ENCODE measurements at places on chromosomes 7 and 10.

- no peak for DNase-seq
Measured at GRCh38 chr10:67004690-67005089, 78.9 kb downstream of the LRRTM3 start.

DNA sequence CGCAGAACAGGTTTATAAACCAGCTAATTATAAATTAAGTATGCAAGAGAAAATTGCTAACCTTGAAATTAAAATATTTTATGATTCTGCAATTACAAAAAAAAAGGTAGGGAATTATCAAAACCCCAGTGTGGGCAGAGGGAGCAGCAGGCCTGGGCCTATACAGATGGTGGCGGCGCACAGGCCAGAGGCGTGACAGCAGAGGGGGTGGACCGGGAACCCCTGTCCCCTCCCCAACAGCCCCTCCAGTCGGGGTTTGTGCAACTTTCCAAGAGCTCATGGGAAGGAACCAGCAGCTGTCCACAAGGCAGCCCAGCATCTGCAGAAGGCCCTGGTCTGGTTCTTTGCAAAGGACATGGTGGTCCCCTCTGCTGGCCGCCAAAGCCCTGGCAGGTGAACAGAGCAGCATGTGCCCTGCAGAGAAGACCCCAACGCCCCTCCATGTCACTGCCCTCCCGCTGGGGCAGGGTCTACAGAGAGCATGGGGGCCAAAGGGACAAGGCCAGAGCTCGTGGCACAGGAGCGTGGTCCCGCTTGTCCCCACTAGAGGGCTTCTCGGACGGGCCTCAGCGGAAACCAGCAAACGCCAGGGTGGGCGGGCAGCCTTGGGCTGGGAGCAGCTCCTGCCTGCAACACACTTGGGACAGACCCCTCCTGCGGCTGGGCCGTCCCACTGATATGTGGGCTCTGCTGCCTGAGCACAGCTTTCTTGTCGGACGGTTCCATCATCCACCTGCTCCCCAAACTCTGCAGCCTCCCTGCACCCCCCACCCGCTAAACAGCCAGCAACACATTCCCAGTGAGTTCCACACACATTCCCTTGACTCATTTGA, 75.1 kb downstream of the EBF3 start:
- DNase-seq = no peak

DNA sequence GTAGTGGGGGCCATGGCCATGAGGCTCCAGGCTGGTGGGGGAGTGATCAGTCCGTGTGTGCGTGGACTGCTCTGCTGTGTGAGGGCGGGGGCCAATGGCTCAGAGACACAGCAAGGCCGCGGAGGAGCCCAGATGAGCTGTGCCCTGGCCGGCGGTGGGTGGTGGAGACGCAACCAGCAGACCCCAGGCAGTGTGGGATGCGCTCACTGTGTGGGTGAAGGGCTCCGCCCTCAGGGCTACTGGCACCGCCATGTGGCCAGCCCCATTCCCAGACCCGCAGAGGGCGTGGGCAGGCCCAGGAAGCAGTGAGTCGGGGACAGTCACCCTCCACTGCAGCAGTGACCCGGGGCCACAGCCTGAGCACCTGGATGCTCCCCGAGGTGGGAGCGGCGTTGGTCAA, 9.1 kb downstream of the NKX6-2 start:
- no peak for DNase-seq

DNA sequence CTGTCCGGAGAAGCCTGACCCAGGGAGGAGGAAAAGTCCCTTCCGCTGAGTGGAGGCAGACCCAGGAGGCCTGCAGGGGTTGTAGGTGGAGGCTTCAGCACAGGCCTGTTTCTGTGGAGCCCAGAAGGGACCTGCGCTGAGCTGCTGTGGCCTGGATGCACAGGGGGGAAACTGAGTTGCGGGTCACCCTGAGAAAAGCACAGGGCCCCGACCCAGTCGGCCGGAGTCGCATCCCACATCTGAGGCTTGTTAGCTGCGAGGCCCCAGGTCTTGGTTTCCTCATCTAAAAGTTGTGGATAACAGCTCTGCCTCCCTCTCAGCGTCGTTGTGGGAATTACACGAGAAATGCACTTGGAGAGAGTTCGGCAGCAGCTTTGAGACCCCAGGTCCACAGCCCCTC, 76.4 kb downstream of the GOLGA7B start:
- no peak for DNase-seq

DNA sequence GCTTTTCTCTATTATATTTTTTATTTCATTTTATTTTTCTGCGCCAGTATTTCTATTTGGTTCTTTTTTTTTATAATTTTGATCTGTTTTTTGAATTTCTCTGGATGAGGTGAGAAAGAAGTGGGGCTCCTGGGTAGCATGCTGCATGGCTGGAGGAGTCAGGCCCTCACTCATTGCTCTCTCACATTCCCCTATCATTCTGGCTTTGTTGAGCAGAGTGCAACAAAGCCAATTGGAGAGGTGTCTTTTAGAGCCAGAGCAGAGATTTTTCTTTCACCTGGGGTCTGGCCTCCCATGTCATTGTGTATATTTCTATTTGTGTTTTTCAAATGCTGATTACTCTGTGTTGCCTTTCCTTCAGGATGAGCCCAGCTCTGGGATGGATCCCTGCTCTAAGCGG, 330.0 kb upstream of the CDC14C start:
- DNase-seq = no peak

GRCh38 chr7:130372402-130373165, 7.7 kb upstream of the CPA1 start:
- DNase-seq = no peak

DNA sequence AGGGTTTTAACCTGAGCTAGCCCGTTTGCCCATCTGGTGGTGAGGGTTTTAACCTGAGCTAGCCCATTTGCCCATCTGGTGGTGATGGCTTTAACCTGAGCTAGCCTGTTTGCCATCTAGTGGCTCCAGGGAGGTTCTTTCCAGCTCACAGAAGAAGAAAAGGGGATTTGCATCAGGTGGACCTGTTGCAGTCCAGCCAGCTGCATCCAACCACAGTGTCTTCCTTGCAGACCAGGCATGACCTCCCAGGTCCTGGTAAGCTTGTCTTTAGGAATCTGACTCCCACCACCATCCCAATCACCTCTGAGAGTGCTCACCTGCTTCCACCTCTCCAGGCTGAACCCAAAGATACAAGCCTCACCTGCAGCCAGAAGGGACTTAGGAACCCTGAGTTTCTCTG, 62.4 kb upstream of the EMX2 start:
- no peak for DNase-seq

- DNase-seq = no peak
Measured at GRCh38 chr10:71744897-71745663, 25.5 kb upstream of the C10orf105 start.

DNA sequence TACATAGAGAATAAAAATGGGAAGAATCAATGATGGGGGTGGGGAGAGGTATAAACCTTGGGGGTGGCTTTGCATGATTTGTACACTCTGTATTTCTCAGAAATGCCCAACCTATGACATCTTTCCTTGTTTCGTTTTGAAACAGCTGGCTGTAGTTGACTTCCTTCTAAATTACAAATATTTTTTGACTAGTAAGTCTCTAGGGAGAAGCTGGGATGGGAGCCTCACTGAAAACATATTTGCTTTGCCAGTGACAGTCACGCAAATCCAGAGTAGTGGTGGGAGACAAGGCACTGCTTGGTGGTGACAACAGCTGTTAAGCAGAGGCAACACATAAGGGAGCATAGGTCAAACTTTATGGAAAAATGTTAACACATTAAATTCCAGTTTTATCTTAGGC, 440.5 kb downstream of the SEMA3D start:
- DNase-seq = no peak

DNA sequence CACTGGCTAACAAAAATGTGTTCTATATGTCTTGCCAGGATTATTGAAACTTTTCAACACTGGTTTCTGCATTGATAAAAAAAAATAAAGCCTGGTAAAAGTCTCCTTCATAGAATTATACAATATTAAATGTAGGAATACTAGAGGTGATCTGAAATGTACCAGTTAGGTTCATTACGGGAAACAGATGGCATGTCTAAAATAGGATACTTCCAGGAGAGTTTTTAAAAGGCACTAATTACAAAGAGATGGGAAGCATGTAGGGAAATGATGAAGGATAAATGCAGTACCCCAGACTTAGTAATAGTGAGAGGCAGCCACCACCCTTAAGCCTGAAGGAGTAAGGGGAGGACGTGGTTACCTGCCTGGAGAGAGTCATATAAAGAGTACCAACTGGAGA, 107.0 kb upstream of the NPSR1 start:
- DNase-seq = no peak

DNA sequence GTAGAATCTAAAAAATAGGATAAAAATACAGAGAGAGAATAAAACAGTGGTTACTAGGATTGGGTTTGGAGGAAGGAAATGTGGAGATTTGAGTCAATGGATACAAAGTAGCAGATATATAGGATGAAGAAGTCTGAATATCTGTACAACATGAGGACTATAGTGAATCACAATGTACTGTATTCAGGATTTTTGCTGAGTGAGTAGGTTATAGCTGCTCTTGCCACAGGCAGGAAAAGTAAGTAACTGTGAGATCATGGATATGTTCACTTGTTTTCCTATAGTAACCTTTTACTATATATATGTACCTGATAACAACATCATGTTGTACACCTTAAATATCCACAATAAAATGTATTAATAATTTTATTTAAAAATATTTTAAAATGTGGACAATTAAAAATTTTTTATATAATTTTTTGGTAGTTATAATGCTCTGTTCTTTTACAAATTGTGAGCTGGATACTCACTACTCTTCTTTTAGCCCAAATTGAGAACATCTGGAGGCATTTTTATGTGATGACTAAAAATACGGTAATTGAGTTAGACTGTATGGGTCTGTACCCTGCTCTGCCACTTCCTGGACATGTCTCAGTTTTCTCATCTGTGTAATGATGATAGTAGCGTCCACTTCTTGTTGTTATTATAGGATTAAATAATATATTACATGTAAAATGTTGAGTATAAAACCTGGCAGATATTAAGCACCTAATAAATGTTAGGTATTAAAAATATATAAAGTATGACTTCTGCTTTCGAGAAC, 439.1 kb downstream of the AUTS2 start:
- DNase-seq = no peak

All from left renal pelvis (tissue), 4 donors.